CD4-positive, alpha-beta memory T cell (primary cell): ENCODE measurements at places on chromosomes 2 and 18. TPM values are rescaled to one million over a fixed set of nuclear protein-coding genes. Genes with fewer than 3 reads are reported as not detected.

Gene HRH4
- 1.1 TPM for total RNA-seq

Gene QPCT
- total RNA-seq, result 1.2 TPM

GRCh38 chr2:71577209-71577608 is 123.8 kb downstream of the DYSF start:
- no peaks in the 10 kb centered on the region for H3K4me1 ChIP-seq
- H3K27ac ChIP-seq, result no peak overlapping the region
- no peak for DNase-seq
- H3K4me3 ChIP-seq, result no peak overlapping the region
- no peaks in the 10 kb centered on the region for H3K27me3 ChIP-seq

DNA sequence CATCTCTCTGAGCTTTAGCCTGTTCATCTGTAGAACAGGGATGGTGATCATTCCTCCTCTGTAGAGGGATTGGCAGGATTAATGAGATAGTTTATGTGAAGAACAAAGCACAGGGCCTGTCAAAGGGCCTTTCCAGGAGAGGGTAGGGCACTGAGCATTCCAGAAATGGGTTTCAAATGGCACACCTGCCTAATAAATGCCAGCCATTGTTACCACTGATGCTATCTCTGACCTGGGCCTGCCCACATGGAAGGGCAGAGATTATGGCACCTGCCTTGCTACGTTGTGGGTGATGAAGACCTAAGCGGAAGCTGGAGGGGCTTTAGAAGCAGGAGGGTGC is 31.0 kb upstream of the GMPPA start:
- no peaks in the 10 kb centered on the region for H3K36me3 ChIP-seq
- H3K4me3 ChIP-seq, result no peak overlapping the region
- H3K27ac ChIP-seq, result no peak overlapping the region
- H3K27me3 ChIP-seq, result no peaks in the 10 kb centered on the region

DNA sequence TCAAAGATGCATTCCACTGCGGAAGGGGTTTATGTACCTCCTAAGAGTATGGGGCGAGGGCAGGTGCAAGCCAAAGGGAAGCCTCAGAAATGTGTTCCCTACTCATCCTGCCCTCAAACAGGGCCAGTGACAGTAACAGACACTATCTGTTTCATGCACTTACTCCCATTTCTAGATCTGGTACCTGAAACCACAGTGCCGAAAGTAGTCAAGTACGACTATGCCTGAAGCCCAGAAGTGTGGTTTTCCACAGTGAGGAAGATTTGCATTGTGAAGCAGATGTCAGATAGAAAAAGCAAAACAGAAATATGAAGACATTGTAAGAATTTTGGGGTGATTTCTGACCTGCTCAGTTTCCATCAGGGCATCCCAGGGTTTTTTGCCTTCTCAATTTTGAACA is 748.7 kb downstream of the RNF144A start:
- H3K4me3 ChIP-seq, result no peak overlapping the region
- no peaks in the 10 kb centered on the region for H3K36me3 ChIP-seq
- H3K27me3 ChIP-seq, result no peaks in the 10 kb centered on the region
- no peak for DNase-seq

DNA sequence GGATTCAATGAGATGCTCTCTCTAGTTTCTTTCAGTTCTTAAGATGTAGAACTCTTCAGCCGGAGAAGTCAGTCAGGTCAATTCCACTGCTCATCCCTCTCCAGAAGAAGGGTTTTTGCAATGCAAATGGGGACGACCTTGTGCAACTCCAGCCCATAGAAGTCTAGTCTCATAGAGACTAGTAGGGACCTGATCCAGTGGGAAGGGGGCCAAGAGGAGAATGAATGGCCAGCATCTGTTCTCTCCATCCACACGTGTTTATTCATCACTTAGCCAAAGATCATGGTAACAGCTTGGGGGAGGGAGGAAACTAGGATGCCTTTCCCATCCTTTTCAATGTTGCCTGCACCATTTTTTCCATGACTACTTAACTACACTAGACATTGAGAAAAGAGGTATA is 120.2 kb downstream of the LAMA3 start:
- no peak for DNase-seq
- no peaks in the 10 kb centered on the region for H3K36me3 ChIP-seq
- no peak overlapping the region for H3K27ac ChIP-seq
- H3K27me3 ChIP-seq, result no peaks in the 10 kb centered on the region
